ENCODE measurements at places on chromosomes 3 and 15.

DNA sequence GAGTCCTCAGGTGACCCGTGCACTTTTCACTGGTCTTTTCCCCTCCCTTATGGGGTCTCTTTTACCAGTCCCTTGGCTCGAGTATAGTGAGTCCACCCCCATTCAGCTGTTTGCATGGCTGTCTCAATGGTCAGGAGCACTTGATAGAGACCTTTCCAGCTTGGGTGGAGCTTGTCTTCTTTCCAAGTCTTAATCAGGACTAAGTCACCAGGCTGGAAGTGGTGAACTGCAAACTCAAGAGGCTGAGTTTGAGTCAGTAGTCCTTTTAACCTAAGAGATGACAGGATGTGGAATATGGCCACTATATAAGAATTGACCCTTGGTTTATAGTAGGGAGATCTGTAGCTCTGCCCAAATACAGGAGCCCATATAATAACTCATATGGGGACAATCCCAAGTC is 279.7 kb downstream of the PYDC2 start:
- DNase-seq: no peak

GRCh38 chr3:138875754-138876664 is 41.3 kb upstream of the PIK3CB start:
- DNase-seq: no peak

DNA sequence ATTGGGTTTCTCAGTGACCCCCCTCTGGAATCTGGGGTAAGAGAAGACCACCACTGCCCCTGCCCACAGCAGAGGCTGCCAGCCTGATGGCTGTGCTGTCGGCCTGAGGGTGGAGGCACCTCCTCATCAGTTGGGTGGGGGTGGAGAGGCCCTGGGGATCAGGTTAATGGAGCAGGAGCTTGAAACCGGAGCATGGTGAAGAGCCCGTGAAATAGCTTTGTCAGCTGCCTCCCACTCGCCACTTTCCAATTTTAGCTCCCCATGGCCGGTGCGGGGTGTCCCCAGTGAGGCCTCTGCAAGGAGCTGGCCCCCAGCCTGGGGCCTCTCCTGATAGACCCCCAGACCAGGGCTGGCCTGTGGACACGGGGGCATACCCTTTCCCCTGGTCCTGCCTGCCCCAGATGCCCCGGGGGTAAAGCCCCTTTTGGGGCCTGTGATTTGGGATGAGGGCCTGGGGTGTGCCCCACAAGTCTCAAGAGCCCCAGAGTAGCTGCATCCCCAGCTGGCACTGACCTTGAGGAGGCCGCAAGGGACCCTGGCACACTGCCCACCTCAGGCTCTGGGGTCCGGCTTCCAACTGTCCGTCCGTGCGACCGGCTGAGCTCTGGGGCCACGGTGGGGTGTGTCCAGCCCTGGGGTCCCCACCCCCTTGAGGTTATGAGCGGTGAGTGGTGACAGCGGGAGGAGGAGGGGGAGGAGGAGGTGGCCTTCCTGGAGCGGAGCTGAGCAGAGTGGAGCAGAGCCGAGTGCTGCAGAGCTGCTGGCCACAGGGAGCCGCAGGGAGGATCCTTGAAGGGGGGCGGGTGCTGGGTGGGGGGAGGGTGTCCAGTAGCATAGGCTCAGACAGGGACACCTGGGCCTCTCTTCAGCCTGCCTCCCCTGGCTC is at the start of gene HHATL:
TSS of gene HHATL (minus strand) at position 733 of the 886 bp plus-strand sequence. CDS start 1,972 bp downstream, outside the sequence.
- no peak for DNase-seq

DNA sequence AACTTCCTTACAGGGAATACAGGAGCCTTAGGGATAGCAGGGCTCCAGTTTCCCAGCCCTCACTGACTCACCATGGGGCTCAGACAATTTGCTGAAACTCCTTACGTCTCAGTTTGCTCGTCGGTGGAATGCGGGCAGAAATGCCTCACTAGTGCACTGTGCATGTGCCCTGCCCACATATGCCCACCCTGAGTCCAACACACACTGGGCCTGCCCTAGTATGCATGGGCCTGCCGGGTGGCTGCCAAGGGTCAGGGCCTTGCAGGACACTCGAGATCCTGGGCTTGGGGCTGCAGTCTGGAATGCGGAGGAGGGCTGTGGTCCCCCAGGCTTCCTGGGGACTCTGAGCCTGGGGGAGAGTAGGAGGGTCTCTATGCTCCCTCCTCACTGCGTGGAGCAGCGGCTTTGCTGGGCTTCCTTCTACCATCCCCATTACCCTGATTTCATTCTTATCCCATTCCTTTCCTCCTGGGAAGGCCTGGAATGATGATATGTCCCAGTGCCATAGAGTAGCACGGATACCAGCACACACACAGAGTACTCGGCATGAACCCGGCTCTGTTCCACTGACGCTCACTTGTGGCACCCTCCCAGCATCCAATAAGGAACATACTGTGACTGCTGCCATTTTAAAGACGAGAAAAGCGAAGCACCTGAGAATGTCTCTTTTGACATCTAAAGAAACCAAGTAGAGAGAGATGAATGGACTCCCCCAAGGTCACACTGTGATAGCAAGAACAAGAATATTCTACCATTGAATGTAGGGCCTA is 124.2 kb downstream of the ASB7 start:
- no peak for DNase-seq

DNA sequence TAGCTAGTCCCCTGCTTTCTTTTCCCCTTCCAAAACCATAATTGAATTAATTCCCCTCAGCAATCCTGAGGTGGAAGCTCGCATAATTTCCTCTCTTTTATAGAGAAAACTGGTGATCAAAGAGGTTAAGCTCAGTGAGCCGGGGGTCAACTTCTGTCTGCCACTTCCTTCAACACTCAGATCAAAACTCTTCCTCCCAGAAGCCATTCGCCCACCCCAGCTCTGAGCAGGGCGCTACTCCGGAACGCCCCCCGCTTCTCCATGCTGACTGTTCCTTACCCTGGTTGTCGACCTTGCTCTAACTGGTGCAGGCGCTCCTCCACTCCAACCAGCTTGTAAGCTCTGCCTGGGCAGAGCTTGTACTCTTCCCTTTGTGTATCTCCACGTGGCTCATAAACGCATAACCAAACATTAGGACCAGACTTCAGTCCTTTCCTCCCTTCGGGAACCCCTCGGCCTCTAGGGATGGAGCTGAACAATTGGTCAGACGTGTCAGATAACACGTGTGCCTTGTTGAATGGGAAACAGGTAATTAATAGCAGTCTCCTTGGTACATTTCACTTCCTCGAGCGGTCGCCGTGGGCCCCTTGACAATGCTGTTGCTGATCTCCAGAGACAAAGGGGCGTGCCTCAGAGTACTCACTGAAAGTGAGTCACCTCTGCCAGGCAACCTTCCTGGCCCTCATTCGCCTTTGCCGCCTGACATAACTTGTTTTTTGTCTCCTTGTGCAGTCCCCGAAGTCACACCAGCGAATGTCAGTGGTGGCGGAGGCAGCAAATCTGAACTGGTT is 71.8 kb downstream of the IL5RA start:
- no peak for DNase-seq

- no peak for DNase-seq
Measured at GRCh38 chr3:194988495-194989165, 282.3 kb downstream of the XXYLT1 start.

DNA sequence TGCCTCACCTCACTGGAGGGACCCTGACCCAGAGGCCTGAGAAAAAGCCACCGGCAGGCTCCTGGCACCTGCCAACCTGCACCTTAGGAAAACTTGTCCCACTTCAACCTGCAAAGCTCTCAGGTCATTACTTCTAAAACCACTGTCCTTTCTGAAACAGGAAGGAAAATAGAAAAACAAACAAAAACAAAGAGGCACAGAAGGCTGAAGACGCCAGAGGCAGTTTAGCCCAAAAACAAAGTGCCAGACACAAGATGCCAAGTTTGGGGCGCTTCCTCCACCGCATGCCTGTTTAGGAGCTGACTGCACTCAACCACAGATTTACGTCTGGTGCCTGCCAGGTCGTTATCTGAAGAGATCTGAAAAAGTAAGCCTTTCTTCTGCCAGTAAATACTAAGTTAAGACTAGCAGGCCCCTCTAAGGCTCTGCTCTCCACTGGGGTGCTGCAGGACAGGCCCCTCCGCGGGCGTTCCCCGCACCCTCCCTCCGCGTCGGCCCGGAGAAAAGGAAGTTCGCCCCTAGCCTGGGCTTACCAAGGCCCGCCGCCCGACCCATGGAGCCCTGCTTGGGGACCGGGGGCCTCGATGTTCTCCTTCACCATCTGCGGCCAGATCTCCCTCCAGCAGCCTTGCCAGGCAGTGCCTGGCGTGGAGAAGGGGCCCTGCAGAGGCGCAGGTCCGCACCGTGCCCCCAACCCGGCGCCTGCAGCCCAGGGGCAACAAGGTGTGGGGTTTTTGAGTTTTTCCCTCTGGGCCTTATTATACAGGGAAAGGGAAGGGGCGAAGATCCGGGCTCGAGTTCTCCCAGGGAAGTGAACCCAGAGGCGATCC is 1.3 kb downstream of the GOLGA8A start:
- DNase-seq: no peak

DNA sequence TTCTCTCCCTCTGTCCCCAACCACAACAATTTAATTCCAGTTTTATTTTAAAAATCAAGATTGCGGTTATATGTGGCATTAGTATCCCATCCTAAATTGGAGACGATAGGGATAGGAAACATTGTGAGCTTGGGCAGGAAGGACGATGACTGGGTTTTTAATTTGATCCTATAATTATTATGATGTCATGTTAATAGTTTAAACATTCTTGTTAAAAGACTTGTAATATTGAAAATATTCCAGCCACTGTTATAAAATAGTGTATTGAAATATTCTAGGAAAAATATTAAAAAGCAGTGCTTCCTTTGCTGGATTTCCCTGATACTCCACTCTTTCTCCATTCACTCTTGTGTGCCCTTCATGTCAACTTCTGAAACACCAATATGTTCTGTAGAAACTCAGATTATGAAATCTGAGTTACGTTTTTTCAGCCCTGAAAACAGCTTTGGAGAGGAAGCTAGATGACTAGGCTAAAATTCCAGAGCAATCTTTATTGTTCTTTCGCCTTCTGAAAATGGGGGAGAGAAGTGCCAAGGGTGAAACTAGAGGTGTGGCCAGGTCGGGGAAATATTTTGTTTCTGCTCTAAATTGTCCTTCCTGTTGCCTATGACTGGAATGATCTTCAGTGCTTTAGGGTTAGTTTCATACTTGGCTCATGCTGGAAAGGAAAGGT is 46.1 kb upstream of the MAP3K13 start:
- no peak for DNase-seq

GRCh38 chr3:125054449-125055329 is 1.1 kb downstream of the HEG1 start:
- DNase-seq: no peak

DNA sequence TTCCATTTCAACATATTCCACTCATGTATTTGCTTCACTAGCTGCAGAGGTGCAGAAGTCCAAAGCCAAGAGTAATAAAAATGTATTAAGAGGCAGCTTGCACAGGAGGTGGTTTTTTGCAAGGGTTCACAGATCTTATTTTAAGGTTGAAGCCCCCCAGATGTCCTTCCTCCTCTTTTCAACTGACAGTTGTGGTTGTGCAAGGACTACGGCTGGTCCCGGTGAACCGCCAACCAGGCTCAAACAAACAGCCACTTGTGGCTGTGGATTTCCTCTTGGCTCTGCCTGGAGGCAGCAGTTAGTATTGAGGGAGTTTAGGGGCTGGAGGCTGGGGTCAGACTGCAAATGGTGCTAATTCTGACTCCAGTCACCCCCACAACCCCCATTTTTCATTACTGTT is 240.7 kb upstream of the TBC1D5 start:
- no peak for DNase-seq

GRCh38 chr3:78809966-78810365 is 957.8 kb downstream of the ROBO1 start:
- no peak for DNase-seq

GRCh38 chr3:62144482-62144881 is 228.9 kb downstream of the FEZF2 start:
- no peak for DNase-seq

DNA sequence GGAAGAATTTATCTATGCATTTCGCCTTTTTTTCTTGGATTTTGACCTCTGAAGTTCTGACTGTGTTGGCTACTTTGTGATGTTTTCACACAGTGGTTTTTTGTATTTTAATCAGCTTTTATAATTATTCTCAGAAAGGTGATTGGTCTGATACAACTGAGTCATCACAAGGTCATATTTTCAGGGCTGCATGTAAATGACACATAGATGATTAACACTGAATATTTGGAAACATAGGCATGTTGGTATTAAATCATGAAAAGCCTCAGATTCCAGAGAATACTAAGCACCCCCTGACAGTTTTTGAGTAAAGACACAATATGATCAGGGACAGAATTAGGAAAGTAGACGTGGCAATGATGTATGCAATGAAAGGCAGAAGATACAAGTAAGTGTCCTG is 175.5 kb upstream of the SLCO3A1 start:
- no peak for DNase-seq

DNA sequence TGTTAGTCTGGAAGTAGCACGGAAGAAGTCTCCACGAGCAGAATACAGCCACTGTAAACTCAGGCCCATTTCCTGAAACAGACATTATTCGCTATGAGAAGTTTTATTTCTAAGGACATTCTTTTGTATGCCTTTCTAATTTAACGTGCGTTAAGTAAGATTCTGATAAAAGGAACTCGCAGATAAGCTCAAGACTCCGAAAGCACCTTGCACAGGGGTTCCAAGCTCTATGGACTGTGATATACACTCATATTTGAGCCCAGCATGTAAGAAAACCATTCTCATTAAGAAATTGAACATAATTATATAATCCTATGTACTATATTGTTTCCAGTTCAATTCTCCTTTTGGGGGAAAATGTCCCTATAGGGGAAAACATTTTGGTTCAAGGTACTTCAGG is 28.4 kb downstream of the TFRC start:
- DNase-seq: no peak

- no peak for DNase-seq
Measured at GRCh38 chr3:11300970-11301369, 28.8 kb downstream of the ATG7 start.

DNA sequence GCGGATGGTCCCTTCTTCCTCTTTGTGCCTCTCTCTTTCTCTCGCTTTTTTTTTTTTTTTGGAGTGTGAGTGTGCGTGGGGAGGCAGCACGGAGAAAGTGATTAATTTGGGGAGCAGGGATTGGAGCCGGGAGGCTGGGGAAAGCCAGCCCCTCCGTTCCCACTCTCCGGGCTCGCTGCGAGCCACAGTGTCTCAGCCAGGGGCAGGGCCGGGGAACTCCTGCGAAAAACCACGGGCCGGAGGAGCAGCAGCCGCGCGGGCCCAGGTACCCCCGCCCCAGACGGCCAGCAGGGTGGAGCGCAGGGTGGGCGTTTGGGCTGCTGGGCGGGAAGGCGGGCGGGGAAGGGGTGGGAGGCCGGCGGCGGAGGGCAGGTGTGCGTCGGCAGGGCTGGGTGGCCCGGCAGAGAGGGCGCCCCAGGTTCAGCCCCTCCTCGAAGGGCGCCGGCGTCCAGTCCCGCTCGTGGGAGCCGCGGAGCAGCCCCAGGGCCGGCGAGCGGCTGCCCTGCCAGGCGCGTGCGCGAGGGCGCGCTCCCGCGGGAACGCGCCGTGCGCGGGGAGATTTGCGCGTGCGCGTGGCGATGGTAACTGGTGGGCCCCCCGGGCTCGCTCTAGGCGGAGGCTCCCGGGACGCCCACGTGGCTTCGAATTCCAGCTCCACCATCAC is 1.4 kb downstream of the CHL1 start:
- no peak for DNase-seq

DNA sequence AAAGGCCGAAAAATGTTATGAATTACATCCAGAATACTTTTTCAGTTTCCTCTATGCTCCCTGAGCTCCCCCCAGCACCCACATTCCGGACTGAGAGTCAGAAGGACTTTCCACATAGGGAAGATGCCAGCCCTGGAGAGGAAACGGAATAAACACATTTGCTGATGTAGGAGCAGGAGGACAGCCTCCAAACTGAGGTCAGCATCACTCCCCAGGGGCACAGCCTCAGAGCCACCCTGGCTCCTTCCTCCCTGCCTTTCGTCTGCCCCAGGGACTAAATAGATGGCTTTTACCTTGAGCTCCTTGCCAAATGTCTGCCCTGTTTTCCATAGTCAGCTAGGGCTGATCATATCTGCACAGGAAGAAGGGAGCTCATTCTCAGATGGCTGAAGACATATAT is 22.6 kb upstream of the SLCO2A1 start:
- no peak for DNase-seq
